SJSA1 (cell line): ENCODE measurements at places on chromosomes 7 and 10. TPM values are rescaled to one million over a fixed set of nuclear protein-coding genes. Genes with fewer than 3 reads are reported as not detected.

DNA sequence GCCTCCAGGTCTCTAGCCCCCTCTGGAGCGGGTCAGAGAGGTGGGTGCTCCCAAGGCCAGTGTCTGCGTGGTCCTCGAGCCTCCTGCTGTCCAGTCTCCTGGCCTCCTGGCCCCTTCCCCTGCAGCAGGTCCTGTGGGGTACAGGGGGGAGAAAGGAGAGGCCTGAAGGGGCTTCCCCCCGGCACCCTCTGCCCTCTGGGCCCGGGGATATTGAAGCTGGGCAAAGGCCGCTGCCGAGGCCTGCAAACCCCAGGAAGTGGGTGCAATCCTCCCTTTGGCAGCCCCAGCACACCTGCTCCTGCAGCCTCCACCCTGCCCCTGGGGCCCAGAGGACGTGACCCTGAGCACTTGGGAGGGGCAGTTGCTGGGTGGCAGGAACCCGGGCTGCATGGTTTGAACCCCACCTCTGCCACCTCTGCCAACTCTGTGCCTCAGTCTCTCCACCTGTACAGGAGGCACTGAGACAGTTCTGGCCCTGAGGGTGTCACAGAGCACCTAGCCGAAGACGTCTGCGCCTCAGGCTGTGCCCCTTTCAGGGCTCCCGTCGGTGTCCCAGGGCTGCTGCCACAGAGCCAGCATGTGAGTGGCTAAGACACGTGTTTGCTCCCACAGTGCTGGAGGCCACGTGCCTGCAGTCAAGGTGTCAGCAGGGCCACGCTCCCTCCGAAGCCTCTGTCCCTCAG is 59.1 kb upstream of the INPP5A start:
- DNase-seq: no peak

DNA sequence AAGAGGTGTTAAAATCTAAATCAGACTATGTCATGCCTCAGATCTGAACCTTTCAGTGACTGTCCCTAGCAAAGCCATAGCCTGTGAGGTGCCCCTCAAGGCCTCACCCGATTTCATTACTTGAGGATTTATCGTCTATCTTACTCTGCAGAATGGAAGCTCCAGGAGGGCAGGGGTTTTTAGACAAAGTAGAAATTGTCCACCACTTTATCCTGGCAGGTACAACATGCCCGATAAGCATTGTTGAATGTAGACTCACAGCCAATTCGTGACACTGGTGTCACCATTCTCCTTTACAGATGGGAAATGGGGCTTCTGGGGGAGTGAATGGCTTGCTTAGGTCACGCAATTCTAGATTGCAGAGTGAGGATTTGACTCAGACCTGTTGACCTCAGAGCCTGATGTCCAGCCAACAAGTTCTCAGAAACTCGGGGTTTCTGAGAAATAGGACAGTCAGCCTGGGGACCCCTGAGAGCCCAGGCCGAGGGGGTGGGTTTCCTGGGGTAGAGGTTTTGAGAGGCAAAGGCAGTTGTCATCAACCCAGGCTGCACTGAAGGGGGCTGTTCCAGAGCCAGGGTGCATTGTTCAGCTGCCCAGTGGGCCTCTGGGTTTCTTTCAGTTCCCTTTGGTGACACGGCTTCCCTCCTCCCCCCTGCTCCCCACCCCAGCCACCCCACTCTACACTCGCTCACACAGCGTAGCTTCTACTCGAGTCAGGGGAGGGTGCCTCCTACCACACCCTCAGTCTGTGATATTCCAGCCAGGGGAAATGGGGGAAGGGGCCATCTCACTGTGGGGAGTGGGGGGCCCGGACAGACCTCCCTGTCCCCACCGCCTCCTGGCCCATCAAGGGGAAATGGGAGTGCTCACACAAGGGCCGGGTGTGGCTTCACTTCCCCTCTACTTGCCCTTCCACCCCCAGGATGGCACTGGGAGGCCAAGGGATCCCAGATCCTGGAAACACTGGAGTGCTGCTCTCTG is 3.1 kb upstream of the IRF5 start:
- peak; percentile 34 for DNase-seq

- DNase-seq: no peak
Observed at GRCh38 chr7:131106681-131107336, 220.9 kb upstream of the MKLN1 start.

DNA sequence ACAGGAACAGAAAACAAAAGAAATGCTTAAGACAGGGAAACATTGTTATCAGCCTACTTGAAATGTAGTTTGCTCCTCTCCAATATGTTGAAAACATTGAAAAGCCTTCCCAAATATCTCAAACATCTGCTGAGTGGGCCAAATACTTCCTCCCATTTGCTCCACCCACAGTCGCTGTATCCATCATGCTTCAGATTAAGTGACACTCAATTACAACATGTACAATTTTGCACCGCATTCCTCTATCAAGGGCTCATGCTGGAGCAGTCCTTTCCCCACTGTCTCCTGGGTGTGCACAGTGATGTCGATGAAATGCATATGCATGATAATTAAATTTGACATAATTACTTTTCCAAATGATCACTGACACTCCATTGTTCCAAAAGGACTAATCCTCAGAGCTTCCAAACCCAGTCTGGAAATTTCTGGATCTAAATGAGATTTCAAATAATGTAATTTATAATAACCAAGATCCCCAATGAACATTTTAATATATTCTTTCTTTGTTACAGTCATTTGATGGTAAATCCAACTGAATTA is 604.6 kb downstream of the GRID1 start:
- DNase-seq: no peak

- DNase-seq: peak; percentile 90
Observed at GRCh38 chr7:6286486-6286885, 14.1 kb upstream of the CYTH3 start.

The OR9A2 gene
- total RNA-seq: not detected in 2 replicates

The NPY gene
- not detected in 2 replicates for total RNA-seq

The PVRIG gene
- total RNA-seq: 1.7 TPM in 1 of 2 replicates, not detected in the other

The CHST3 gene
- total RNA-seq: 15.8 and 27.4 TPM in 2 replicates

The SEMA3D gene
- 4.4 and 5.3 TPM in 2 replicates for total RNA-seq
